ENCODE measurements at places on chromosomes 5 and 9.

GRCh38 chr5:55497712-55498111, 37.1 kb downstream of the PLPP1 start:
- no peak for DNase-seq

- peak; percentile 30 for DNase-seq
These were observed 206.6 kb upstream of the HAPLN1 start for GRCh38 chr5:83927140-83927733.

- DNase-seq = peak; percentile 96
These were observed at the start of gene BASP1 for GRCh38 chr5:17217493-17218352. BASP1 (plus strand) TSS chr5:17217631; CDS start chr5:17275217, 57,586 bp downstream.

DNA sequence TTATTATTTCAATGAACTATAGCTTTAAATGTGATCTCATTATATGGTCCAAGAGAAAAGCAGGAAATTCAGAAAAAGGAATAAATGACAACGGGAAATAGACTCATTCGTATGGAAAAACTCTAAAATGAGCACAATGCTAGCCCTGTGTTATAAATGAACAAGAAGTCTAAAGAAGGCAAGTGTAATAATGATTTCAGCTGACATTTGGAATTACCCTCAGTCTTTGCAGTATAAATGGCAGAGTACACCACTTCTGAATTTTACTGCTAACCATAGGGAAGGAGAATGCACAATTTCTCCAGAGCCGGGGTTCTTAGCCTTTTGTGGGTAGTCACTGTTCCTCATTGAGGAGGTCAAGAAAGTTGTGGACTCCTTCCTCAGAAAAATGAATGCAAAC, 93.1 kb downstream of the ANKRD55 start:
- no peak for DNase-seq

DNA sequence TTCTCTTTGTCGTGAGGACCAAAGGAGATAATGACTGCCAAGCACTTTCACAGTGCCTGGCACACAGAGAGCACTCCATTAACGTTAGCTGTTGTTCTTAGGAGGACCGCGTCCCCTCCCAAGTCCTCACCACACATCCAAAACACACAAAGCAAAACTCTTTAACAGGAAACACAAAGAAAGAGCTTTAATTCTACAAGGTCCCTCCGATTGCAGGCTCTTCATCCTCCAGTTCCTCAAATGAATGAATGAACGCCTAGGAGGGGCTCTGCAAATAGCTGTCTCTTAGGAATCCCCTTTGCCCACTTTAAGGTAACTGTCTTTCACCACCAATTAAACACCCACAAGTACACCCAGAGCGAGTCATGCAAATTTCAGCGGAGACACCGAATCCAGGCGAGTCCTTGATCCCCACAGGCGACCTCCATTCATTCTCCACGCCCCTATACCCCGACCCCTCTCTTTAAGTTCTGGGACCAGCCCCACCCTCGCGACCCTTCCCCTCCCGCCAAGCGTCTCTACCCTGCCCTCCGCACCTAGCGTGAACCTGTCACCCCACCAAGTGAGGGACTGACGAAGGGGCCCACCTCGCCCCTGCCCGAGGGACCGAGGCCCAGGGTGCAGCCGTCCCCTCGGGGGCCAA, 644 bp downstream of the TSC1 start:
- DNase-seq = no peak

DNA sequence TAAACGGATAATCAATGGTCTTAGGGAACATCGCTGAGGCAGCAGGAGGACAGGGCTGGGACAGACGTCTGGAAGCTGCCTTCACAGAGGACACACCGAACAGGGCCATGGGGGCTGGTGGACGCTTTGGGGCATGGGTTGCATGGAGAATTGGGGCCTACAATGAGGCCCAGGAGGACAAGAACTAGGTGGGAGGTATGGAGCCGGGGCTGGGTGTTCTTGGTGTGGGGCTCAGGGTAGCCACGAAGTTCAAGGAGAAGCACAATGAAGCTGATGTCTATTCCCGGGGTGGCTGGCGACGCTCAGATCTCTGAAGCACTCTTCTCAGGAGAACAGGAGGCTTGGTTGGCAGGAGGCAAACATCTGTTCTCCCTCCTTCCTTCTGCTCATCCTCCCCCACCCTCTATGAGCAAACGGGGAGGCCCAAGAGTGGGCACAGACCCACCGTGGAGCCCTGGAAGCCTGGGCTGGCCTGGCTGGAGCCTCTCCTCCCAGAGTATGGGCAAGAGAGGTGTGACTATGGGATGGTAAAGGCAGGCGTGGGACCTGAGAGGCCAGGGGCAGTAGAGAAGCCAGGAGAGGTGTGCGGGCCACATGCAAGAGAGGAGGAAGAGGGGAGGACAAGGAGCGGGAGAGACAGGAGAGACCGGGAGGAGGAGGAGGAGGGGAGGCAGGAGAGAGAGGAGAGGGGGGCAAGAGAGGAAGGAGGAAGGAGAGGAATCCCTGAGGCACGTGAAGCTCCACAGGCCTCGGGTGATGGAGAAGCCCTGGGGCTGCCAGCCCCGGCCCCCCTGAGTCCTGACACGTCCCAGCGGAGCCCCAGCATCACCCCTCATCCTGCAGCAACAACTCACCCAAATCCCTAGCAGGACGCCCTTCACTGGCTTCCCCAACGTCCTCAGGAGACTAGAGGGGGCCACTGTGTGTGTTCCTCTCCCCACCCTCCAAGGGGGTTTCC, 159.1 kb downstream of the OLFM1 start:
- peak; percentile 24 for DNase-seq

DNA sequence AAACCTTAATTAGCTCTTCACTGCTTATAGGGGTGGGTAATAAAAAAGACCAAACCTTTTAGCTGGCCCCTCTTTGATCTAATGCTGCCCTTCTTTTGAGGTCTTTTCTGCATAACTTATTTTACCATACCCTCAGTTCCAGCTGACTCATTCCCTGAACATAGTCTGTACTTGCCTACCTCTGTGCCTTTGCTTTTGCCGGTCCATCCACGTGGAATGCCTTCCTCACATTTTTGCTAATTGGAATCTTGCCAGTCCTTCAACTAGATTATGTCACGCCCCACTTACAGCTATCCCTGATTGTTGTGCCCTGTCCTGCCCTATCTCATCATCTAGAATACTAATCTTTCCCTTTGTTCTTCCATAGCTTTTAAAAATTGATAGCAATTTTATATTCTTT, 44.2 kb downstream of the FAF2 start:
- DNase-seq = no peak

DNA sequence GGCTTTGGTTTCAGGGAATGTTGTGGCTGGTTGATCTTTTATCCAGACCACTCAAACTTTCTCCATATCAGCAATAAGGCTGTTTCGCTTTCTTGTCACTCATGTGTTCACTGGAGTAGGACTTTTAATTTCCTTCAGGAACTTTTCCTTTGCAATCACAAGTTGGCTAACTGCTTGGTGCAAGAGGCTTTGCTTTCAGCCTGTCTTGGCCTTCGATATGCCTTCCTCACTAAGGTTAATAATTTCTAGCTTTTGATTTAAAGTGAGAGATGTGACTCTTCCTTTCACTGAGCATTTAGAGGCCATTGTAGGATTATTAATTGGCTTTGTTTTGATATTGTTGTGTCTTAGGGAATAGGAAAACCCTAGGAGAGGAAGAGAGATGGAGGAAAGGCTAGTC, 7.0 kb upstream of the HRCT1 start:
- DNase-seq = no peak

- no peak for DNase-seq
These were observed 116.8 kb downstream of the GCNT1 start for GRCh38 chr9:76575761-76576160.

DNA sequence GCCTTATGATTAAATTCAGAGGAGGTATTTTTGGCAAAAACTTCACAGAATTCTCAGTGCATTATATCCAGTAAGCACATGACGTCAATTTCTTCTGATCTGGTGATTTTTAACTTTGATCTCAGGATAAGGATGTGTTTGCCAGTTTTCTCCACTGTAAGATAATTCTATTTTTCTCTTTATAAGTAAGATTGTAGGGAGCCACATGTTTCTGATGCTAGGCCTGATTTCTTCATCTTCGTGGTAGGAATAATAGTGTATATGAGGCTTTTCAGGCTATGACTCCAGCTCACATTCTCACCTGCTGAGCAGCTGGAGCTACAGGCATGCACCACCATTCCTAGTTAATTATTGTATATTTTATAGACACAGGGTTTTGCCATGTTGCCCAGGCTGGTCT, 32.1 kb upstream of the LMNB1 start:
- DNase-seq = no peak

- DNase-seq = no peak
These were observed 67.4 kb downstream of the EFNA5 start for GRCh38 chr5:107603349-107603748.

GRCh38 chr9:101472891-101473290, 37.3 kb upstream of the ALDOB start:
- DNase-seq = no peak

DNA sequence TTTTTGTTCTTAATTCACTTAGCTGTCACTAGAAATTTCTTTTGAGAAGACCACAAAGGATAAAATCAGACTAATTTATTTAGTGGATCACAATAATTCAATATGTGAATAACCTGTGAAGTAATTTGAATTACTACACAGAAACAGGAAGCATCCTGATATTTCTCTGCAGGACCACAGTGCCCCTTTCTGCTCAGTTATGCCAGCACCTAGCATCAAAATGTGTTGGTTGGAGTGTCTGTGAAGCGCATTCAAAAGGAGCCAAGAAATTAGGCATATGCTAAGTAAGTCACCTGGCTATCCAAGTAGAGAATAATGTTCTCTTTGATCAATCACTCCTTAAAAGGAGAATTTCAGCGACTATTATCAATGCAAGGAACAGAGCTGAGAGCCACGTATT, 187.5 kb downstream of the SLC12A2 start:
- no peak for DNase-seq

- DNase-seq = no peak
These were observed 562.2 kb upstream of the TRPC7 start for GRCh38 chr5:136927571-136927970.

- no peak for DNase-seq
These were observed 15.2 kb upstream of the HOMER1 start for GRCh38 chr5:79529110-79529509.

DNA sequence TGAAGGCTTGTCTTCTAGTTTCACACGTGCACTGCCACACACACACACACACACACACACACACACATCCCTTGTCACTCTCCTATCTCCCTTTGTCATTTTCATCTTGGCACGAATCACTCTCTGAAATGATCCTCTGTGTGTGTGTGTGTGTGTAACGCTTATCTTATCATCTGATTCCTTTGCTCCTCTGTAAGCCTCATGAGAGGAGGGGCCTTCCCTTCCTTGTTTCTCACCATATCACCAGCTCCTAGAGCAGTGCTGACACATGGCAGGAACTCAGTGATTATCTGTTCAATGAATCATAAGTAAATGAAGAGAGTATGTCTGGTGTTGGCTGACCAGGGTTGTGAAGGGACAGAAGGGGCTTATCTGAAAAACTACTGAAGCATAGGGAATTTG, 53.3 kb downstream of the PDE4D start:
- DNase-seq = no peak

GRCh38 chr9:32331240-32331639, 53.2 kb upstream of the ACO1 start:
- DNase-seq = no peak

Measured in posterior cingulate gyrus (tissue), 11 donors.